CD8-positive, alpha-beta memory T cell (primary cell): ENCODE measurements at places on chromosomes 12 and 14.
A peak's percentile ranks its signal among the peaks of the same experiment; 100 is the strongest.

GRCh38 chr12:106739815-106740530 lies 34.5 kb upstream of the RIC8B start:
- no peak overlapping the region for H3K27ac ChIP-seq
- H3K4me1 ChIP-seq, result no peaks in the 10 kb centered on the region
- H3K36me3 ChIP-seq, result no peaks in the 10 kb centered on the region
- H3K4me3 ChIP-seq, result no peak overlapping the region
- no peaks in the 10 kb centered on the region for H3K27me3 ChIP-seq

DNA sequence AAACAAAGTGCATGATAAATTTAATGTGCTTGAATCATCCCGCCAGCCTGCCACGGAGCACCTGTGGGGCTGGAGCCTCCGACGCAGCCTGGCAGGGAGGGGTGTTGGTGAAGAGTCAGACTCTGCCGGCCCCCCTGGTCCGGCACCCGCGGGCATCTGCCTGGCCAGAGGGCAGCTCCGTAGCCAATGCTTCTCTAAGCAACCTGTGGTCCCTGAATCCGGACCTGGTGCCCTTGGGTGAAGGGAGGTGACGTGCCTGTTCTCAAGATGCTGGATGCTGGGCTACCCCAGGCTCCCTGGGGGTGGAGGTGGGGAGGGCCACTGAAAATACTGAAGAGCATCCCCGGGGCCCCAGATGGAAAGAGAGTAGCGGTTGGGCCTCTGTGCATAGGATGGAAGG lies 158.6 kb upstream of the C14orf180 start:
- no peak overlapping the region for H3K27ac ChIP-seq
- DNase-seq, result no peak
- H3K27me3 ChIP-seq, result no peaks in the 10 kb centered on the region
- no peak overlapping the region for H3K4me3 ChIP-seq
- H3K4me1 ChIP-seq, result no peaks in the 10 kb centered on the region

GRCh38 chr14:103519837-103520212 lies 2.8 kb downstream of the CKB start:
- DNase-seq, result peak; percentile 46
- H3K4me3 ChIP-seq, result no peak overlapping the region
- H3K27me3 ChIP-seq, result no peaks in the 10 kb centered on the region
- H3K27ac ChIP-seq, result no peak overlapping the region
- no peaks in the 10 kb centered on the region for H3K36me3 ChIP-seq

DNA sequence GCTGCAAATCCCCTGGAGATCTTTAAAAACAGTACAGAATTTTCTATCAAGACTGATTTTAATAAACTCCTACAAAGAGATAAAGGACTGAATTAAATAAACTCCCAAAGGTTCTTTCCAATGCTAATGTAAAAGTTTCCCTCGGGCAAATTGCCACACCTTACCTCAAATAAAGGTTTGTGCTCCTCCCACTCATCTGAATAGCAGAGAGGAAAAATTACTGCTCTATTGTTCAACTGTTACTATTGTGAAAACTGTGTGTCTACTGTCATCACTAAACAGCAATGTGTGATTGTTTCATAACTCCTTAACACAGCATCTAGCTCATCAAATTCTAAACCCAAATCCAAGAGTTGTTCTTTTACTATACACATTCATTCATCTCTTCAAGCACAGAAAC lies 3.2 kb downstream of the SPTLC2 start:
- no peaks in the 10 kb centered on the region for H3K36me3 ChIP-seq
- H3K4me1 ChIP-seq, result peaks cover 37% of the 10 kb centered on the region
- no peaks in the 10 kb centered on the region for H3K27me3 ChIP-seq
- no peak for DNase-seq
- no peak overlapping the region for H3K27ac ChIP-seq

GRCh38 chr14:71163842-71164629 lies 256.8 kb downstream of the PCNX1 start:
- H3K27me3 ChIP-seq, result no peaks in the 10 kb centered on the region
- no peaks in the 10 kb centered on the region for H3K36me3 ChIP-seq
- DNase-seq, result no peak
- H3K4me3 ChIP-seq, result no peak overlapping the region

- no peaks in the 10 kb centered on the region for H3K36me3 ChIP-seq
- no peak overlapping the region for H3K27ac ChIP-seq
- H3K4me1 ChIP-seq, result no peaks in the 10 kb centered on the region
- no peak overlapping the region for H3K4me3 ChIP-seq
Measured at GRCh38 chr14:44494137-44494536, 12.9 kb downstream of the FSCB start.

GRCh38 chr12:109169686-109170085 lies 53.3 kb downstream of the ACACB start:
- no peak overlapping the region for H3K27ac ChIP-seq
- H3K4me3 ChIP-seq, result no peak overlapping the region
- DNase-seq, result no peak
- H3K27me3 ChIP-seq, result no peaks in the 10 kb centered on the region
- H3K4me1 ChIP-seq, result no peaks in the 10 kb centered on the region

GRCh38 chr14:95146079-95146771 lies 11.1 kb downstream of the DICER1 start:
- H3K4me1 ChIP-seq, result peaks cover 26% of the 10 kb centered on the region
- no peak overlapping the region for H3K27ac ChIP-seq
- no peak for DNase-seq

GRCh38 chr12:120290609-120291305 lies 946 bp downstream of the RNU4-2 start:
- peaks cover 16% of the 10 kb centered on the region for H3K4me1 ChIP-seq

- DNase-seq, result no peak
- no peaks in the 10 kb centered on the region for H3K27me3 ChIP-seq
- no peaks in the 10 kb centered on the region for H3K36me3 ChIP-seq
- H3K27ac ChIP-seq, result no peak overlapping the region
Measured at GRCh38 chr12:73181244-73181643, 909.1 kb downstream of the TRHDE start.

- no peaks in the 10 kb centered on the region for H3K27me3 ChIP-seq
- H3K4me1 ChIP-seq, result peaks cover 54% of the 10 kb centered on the region
- DNase-seq, result no peak
- peak overlapping the region; percentile 49 for H3K27ac ChIP-seq
- H3K36me3 ChIP-seq, result no peaks in the 10 kb centered on the region
- H3K4me3 ChIP-seq, result no peak overlapping the region
Measured at GRCh38 chr14:68684466-68685418, 108.1 kb downstream of the ZFP36L1 start.

DNA sequence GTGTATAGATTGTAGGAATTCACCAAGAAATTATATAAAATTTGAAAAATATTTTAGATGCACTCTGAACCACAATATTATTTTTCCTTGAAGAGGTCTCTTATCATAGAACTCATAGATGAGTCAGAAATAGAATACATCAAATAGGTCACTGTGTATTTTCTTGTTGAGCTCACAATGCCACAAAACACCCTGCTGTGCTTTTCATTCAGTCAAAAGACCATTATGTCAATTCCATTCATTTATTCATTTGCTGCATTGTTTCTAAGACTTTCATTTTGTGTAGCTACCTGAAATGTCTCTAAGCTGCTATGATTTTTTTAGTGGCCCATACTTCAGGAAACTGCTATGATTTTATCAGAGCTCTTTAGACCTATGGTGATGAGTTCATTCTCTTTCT lies 231.9 kb upstream of the AVPR1A start:
- no peaks in the 10 kb centered on the region for H3K4me1 ChIP-seq
- no peak overlapping the region for H3K4me3 ChIP-seq
- no peaks in the 10 kb centered on the region for H3K36me3 ChIP-seq
- H3K27me3 ChIP-seq, result no peaks in the 10 kb centered on the region

DNA sequence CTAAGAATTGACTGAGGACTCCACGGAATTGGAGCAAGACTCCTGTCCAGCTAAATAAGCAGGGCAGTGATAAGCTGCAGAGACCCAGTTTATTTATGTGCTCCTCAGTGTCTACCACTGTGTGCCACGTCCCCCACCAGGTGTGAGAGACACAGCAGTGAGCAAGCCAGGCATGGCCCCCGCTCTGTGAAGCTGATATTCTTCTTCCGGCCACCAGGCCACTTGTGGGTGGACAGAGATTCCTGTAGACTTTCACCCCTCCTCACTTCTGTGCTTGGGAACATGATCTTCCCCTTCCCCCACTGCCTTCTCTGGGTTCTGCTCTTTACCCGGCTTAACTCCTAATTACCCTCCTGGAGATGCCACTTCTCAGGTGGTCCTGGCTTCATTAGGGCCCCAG lies 21.3 kb downstream of the BRAP start:
- no peaks in the 10 kb centered on the region for H3K27me3 ChIP-seq
- peaks cover 24% of the 10 kb centered on the region for H3K36me3 ChIP-seq
- H3K27ac ChIP-seq, result no peak overlapping the region
- DNase-seq, result no peak
- H3K4me1 ChIP-seq, result no peaks in the 10 kb centered on the region

DNA sequence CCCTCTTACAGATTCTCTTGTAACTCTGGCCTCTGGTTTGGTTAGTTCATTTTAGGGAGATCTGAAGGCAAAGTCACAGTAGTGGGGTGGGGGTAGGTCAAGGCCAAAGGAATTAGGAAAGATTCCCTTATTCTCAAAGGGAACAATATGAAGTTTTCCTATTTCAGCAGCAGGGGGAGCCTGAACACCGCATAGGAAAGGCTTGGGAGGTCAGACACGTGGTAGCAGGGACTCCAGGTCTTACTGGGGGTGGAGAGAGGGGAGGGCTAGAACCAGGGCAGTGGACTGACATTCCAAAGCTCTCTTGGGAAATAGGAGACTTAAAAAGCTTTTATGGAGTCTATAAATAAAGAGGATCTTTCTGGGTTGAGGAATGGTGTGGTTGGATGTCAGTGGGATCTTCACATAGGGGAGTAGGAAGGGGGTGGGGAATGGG lies 1.3 kb downstream of the ZC3H10 start:
- H3K36me3 ChIP-seq, result peaks cover 11% of the 10 kb centered on the region
- DNase-seq, result peak; percentile 20
- H3K27ac ChIP-seq, result peak overlapping the region; percentile 99
- peaks cover 34% of the 10 kb centered on the region for H3K4me1 ChIP-seq

- H3K4me3 ChIP-seq, result no peak overlapping the region
- DNase-seq, result no peak
Measured at GRCh38 chr14:22651586-22651985, 7.4 kb upstream of the OR6J1 start.

DNA sequence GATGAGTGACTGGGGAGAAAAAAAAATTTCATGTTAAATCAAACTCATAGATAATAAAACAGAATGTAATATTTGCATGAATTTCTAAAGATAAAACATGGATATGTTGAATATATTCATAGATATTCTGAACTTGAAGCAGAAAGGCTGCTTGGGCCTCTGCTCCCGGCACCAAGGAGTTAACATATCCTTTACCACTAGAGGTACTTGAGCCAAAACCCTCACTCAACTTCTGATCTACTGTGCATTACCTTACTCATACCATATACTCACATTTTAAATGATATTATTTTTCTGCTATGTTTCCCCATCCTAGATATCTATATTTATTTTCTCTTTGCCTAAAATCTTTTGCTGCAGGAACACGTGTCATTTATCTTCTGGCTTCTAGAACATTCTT lies 14.9 kb downstream of the AREL1 start:
- H3K36me3 ChIP-seq, result no peaks in the 10 kb centered on the region
- H3K27me3 ChIP-seq, result no peaks in the 10 kb centered on the region
- no peaks in the 10 kb centered on the region for H3K4me1 ChIP-seq
- DNase-seq, result no peak
- no peak overlapping the region for H3K4me3 ChIP-seq
- H3K27ac ChIP-seq, result no peak overlapping the region

DNA sequence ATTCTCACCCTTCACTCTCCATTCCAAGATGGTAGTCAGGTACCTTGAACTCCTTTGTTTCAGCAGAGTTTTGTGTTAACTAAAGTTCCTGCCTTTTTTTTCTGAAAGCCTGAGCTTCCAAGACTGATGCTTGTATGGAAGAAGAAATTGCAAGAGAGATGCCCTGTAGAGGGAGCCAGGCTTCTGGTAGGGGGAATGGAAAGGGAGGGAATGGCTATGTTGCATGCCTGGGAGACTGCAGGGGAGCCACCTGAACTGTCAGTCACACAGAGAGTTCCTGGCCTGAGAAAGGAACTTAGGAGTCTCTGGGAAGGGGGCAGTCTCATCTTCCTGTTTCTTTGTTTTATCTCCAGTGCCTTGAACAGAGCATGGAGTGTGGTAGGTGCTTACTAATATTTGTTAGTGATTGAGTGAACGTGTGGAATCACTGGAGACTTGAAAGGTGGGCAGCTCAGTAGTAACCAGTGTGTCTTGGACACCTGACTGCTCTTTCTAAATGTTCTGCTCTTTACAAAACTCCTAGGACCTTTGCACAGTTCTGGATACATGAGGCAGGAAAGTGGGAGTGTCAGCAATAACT lies 132.2 kb downstream of the ANO4 start:
- H3K27me3 ChIP-seq, result no peaks in the 10 kb centered on the region
- no peak overlapping the region for H3K27ac ChIP-seq
- DNase-seq, result no peak
- H3K4me3 ChIP-seq, result no peak overlapping the region
- H3K4me1 ChIP-seq, result no peaks in the 10 kb centered on the region
- no peaks in the 10 kb centered on the region for H3K36me3 ChIP-seq

DNA sequence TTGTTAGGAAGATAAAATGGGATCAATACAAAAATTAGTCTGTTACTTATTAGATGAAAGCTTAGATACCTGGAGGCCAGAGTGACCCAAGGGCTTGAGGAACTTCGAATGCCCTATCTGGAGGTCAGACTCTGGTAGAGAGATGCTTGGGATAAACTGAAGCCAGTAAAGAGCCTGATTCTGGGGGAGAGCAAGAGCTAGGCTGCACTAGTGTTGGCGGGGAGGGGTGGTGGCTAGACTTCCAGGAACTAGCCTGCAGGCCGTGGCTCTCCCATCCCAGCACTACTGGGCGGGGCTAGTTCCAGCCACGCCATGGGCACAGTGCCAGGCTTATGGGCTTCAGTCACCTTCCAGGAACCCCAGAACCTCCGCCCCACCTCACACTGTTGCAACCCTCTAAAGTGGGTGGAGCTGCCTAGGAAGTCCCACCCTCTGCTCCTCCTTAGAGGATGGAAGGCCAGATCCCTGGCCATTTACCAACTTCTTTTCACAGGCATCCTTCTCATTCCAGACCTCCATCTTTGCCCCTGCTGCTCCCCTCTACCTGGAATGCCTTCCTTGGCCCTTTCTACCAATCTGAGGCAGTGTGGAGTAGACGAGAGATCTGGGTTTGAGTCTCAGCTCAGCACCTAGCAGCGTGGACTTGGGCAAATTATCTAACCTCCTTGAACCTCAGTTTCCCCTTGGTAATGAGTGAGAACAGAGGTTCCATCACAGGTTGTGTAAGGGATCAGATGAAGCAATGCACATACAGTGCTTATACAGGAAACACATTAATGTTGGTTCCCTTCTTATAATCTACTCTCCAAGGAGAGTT lies 6.3 kb upstream of the NFE2 start:
- no peaks in the 10 kb centered on the region for H3K36me3 ChIP-seq

GRCh38 chr14:31230573-31230958 lies 23.0 kb upstream of the HECTD1 start:
- DNase-seq, result no peak
- H3K27me3 ChIP-seq, result no peaks in the 10 kb centered on the region
- H3K4me1 ChIP-seq, result no peaks in the 10 kb centered on the region
- no peak overlapping the region for H3K4me3 ChIP-seq
- no peaks in the 10 kb centered on the region for H3K36me3 ChIP-seq

DNA sequence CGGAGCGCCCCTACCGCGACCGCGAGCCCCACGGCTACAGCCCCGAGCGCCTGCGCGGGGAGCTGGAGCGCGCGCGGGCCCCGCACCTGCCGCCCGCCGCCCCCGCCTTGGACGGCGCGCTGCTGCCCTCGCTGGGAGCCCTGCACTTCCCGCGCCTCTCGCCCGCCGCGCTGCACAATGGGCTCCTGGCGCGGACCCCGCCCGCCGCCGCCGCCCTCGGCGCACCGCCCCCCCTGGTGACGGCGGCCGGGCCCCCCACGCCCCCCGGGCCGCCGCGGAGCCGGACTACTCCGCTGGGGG lies 27.0 kb downstream of the LRCOL1 start:
- no peak overlapping the region for H3K27ac ChIP-seq
- DNase-seq, result no peak
- H3K4me3 ChIP-seq, result no peak overlapping the region
- H3K4me1 ChIP-seq, result no peaks in the 10 kb centered on the region
- no peaks in the 10 kb centered on the region for H3K27me3 ChIP-seq
